Activated naive CD8-positive, alpha-beta T cell treated with anti-CD3 and anti-CD28 coated beads, Interleukin-2, amount 10 ng/mL, durations not matched to agents 7 days and 5 days (primary cell): ENCODE measurements at places on chromosomes 5 and 9. TPM values are rescaled to one million over a fixed set of nuclear protein-coding genes. Genes with fewer than 3 reads are reported as not detected.
A peak's percentile ranks its signal among the peaks of the same experiment; 100 is the strongest.

The PCDHA10 gene
- not detected for total RNA-seq

The FAM151B gene
- not detected for total RNA-seq

The SPATA31E1 gene
- not detected for total RNA-seq

The SLC6A7 gene
- not detected for total RNA-seq

The PRDM9 gene
- total RNA-seq, result not detected

The IFNA2 gene
- not detected for total RNA-seq

GRCh38 chr5:170333161-170333910 is 35.8 kb upstream of the LCP2 start:
- no peak overlapping the region for H3K27ac ChIP-seq
- H3K27me3 ChIP-seq, result no peaks in the 10 kb centered on the region
- H3K4me3 ChIP-seq, result no peak overlapping the region

DNA sequence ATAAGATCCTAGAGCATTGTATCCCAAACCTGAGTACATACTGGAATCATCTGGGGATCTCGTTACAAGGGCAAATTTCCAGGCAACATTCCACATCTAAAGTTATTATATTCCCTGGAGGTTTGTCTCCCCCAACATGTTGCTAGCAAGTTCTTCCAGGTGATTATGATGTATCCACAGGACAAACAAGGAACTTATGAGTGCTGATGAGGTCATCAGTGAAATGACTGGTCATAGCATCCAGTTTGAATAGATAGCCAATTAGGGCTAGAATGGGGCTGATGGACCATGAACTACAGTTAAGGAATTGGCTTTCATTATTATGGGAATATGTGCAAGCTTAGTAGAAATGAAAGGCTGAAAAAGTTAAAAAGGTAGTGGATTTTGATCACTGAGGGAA is 115.2 kb downstream of the CWC27 start:
- H3K27me3 ChIP-seq, result no peaks in the 10 kb centered on the region
- H3K4me3 ChIP-seq, result no peak overlapping the region
- no peak overlapping the region for H3K27ac ChIP-seq

DNA sequence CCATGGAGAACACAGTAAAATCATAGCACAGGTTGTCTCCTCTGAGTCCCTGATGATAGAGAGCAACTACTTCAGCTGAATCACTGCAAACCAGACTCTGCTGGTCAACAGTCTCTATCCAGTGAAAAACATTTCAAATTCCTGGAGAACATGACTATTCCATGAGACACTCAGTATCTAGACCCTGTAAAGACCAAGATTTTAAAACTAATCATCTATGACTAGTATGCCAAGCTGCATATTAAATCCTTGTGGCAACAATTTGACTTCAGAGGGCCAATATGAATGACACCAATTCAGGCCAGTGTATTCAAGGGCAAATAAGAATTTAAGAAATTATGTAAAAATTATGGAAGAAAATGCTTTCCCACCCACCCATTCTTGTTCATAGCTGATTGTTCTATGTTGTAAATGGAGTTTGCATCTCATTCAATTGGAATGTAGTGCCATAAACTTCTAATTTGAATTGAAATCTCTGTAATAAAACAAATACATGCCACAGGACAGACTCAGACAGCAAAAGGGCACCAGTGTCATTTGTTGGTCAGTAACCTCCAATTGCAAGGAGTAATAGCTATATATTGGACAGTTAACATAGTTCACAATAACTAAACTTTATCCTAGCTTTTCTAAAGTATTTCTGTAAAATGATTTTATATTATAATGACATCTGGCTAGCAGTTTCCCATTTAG is 80.1 kb upstream of the LPAR1 start:
- no peaks in the 10 kb centered on the region for H3K4me1 ChIP-seq
- no peaks in the 10 kb centered on the region for H3K27me3 ChIP-seq
- H3K4me3 ChIP-seq, result no peak overlapping the region

DNA sequence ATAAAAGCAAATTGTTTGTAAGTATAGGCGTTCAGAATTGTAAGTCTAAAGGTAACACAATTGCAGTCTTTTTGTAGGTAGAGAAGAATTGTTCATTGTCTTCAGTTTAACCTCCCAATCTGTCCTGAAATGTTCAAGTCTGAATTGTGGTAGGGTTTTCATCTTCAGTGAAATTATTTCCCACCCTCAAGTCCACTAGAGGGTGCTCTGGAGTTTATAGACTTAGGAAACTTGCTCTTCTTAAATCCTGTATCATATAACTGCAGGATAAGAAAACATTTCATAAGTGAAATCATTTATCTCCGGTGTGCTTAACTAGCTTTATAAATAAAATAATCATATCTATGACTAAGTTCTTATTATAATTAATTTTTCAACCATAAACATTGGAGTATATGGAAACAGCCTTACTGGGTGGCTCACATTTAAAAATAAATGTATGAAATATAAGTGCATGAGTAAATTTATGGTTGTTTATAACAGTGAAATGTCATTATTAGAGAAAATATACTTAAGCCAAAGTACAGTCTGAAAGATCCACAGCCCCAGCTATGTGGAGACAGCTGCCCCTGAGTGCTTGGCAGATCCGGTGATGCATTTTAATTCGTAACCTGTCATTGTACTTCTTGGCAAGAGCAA is 182.4 kb upstream of the OTULINL start:
- DNase-seq, result no peak
- no peaks in the 10 kb centered on the region for H3K27me3 ChIP-seq
- peaks cover 46% of the 10 kb centered on the region for H3K4me1 ChIP-seq
- no peak overlapping the region for H3K4me3 ChIP-seq

- H3K27ac ChIP-seq, result no peak overlapping the region
- H3K27me3 ChIP-seq, result no peaks in the 10 kb centered on the region
- no peaks in the 10 kb centered on the region for H3K4me1 ChIP-seq
- H3K4me3 ChIP-seq, result no peak overlapping the region
- H3K36me3 ChIP-seq, result no peaks in the 10 kb centered on the region
Observed at GRCh38 chr5:27315363-27316270, 277.2 kb upstream of the CDH9 start.

- H3K27me3 ChIP-seq, result peaks cover 4% of the 10 kb centered on the region
- peak overlapping the region; percentile 97 for H3K4me3 ChIP-seq
Observed at GRCh38 chr5:87411973-87412629, 629 bp downstream of the CCNH start.

- H3K27me3 ChIP-seq, result peaks cover 12% of the 10 kb centered on the region
- DNase-seq, result no peak
- H3K36me3 ChIP-seq, result no peaks in the 10 kb centered on the region
- peaks cover 19% of the 10 kb centered on the region for H3K4me1 ChIP-seq
- no peak overlapping the region for H3K4me3 ChIP-seq
Observed at GRCh38 chr5:79850941-79851340, 140.1 kb downstream of the MTX3 start.

GRCh38 chr5:116135344-116135743 is 50.5 kb downstream of the COMMD10 start:
- H3K4me3 ChIP-seq, result peak overlapping the region; percentile 33
- peaks cover 2% of the 10 kb centered on the region for H3K36me3 ChIP-seq
- H3K27ac ChIP-seq, result peak overlapping the region; percentile 74
- H3K27me3 ChIP-seq, result no peaks in the 10 kb centered on the region
- DNase-seq, result no peak

GRCh38 chr9:134751622-134752021 is 110.0 kb downstream of the COL5A1 start:
- DNase-seq, result no peak
- H3K36me3 ChIP-seq, result no peaks in the 10 kb centered on the region
- H3K4me3 ChIP-seq, result no peak overlapping the region
- no peak overlapping the region for H3K27ac ChIP-seq
- no peaks in the 10 kb centered on the region for H3K27me3 ChIP-seq

DNA sequence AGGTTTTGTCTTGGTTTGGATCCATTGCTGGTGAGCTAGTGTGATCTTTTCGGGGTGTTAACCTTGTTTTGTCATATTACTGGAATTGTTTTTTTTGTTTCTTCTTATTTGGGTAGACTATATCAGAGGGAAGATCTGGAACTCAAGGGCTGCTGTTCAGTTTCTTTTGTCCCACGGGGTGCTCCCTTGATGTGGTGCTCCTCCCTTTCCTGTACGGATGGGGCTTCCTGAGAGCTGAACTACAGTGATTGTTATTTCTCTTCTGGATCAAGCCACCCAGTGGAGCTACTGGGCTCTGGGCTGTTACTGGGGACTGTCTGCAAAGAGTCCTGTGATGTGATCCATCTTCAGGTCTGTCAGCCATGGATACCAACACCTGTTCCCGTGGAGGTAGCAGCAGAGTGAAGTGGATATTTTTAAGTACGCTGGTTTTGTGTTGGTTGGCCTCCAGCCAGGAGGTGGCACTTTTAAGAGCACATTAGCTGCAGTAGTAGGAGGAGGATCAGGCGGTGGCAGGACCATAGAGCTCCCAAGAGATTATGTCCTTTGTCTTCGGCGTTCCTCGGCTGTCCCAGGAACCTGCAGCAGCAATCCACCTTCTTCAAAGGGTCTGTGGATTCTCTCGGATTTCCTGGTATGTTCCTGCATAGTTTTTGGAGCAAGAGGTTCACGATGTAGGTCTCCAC is 27.2 kb downstream of the SCAMP1 start:
- H3K4me3 ChIP-seq, result no peak overlapping the region
- peaks cover 3% of the 10 kb centered on the region for H3K4me1 ChIP-seq
- no peak for DNase-seq

- peaks cover 2% of the 10 kb centered on the region for H3K4me1 ChIP-seq
- DNase-seq, result no peak
- no peak overlapping the region for H3K27ac ChIP-seq
- H3K27me3 ChIP-seq, result no peaks in the 10 kb centered on the region
Observed at GRCh38 chr5:32330126-32330971, 17.6 kb upstream of the MTMR12 start.

DNA sequence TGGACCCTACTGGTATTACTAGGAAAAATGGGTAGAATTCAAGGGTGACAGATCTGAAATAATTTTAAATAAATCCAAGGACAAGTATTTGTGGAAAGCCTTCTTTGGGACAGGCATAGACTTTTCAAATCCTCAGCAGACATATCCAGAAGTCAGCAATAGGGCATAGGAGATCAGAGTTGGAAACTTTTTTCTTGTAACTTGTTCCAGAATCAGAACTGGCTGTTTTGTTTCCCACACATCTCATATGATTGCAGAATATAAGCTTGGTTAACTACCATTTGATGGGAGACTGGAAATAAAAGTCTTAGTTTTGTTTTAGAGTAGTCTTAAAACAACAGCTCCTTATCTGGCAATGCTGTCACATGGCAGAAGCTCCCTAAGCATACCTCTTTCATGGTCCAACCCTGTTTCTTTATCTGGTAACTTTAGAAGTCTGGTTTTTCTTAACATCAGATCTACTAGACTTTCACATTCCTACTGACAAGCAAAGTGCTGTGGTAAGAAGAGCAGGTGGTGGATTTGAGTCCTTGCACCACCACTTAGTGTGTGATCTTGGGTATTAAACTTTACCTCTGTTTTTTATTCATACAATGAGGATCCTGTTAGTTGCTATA is 25.1 kb downstream of the XRCC4 start:
- H3K27me3 ChIP-seq, result no peaks in the 10 kb centered on the region
- H3K4me3 ChIP-seq, result no peak overlapping the region
- H3K27ac ChIP-seq, result no peak overlapping the region
- DNase-seq, result no peak
- no peaks in the 10 kb centered on the region for H3K4me1 ChIP-seq

- no peaks in the 10 kb centered on the region for H3K27me3 ChIP-seq
- no peak for DNase-seq
- H3K27ac ChIP-seq, result no peak overlapping the region
- no peaks in the 10 kb centered on the region for H3K36me3 ChIP-seq
- no peak overlapping the region for H3K4me3 ChIP-seq
Observed at GRCh38 chr5:92179651-92180050, 796.5 kb upstream of the ARRDC3 start.

- no peaks in the 10 kb centered on the region for H3K4me1 ChIP-seq
- DNase-seq, result no peak
- H3K27ac ChIP-seq, result no peak overlapping the region
- no peaks in the 10 kb centered on the region for H3K27me3 ChIP-seq
- H3K4me3 ChIP-seq, result no peak overlapping the region
- H3K36me3 ChIP-seq, result no peaks in the 10 kb centered on the region
Observed at GRCh38 chr5:113808956-113809355, 295.5 kb downstream of the YTHDC2 start.
